Urinary bladder (tissue), 4 donors: ENCODE measurements at places on chromosomes 5 and 9. TPM values are rescaled to one million over a fixed set of nuclear protein-coding genes. Genes with fewer than 3 reads are reported as not detected.

ZFP37 gene
- 12.7 TPM for total RNA-seq

COL15A1 gene
- total RNA-seq = 136 TPM

ARSI gene
- total RNA-seq = 16.8 TPM

OR1Q1 gene
- total RNA-seq = not detected

ZFP2 gene
- total RNA-seq = 5.8 TPM

PCDHGA3 gene
- total RNA-seq = 4.6 TPM

INSL6 gene
- not detected for total RNA-seq

GDA gene
- 5.4 TPM for total RNA-seq

DNA sequence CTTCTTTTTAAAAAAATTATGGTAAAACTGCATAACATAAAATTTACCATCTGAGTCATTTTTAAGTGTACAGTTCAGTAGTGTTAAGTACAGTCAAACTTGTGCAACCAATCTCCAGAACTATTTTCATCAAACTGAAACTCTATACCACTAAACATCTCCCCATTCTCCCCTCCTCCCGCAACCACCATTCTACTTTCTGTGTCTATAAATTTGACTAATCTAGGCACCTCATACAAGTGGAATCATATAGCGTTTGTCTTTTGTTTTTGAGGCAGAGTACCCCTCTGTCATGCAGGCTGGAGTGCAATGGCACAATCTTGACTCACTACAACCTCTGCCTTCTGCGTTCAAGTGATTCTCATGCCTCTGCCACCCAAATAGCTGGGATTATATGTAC lies 24.0 kb upstream of the EBF1 start:
- no peak for DNase-seq

DNA sequence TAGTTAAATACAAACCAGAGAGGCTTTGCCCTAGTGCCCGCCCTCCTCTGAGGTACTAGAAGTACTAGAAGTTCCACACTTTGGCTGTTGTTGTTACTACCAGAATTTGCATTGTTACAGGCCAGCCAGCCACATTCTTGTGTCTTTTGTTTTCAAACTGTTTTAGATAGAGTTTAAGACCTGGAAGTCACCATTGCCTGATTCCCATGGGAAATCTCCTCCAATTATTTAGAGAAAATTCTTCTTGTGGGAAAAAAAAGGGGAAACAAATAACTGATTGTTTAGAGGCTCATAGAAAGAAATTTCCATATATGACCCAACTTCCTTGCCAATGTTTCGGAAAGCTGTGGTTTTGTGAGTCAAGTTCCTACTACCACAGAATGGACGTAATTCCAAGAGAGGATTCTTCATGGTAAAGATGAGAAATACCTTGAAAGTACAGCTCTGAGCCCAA lies 252.2 kb downstream of the GOLPH3 start:
- DNase-seq = no peak

- no peak for DNase-seq
Measured at GRCh38 chr9:3865141-3865772, 339.5 kb upstream of the RFX3 start.

DNA sequence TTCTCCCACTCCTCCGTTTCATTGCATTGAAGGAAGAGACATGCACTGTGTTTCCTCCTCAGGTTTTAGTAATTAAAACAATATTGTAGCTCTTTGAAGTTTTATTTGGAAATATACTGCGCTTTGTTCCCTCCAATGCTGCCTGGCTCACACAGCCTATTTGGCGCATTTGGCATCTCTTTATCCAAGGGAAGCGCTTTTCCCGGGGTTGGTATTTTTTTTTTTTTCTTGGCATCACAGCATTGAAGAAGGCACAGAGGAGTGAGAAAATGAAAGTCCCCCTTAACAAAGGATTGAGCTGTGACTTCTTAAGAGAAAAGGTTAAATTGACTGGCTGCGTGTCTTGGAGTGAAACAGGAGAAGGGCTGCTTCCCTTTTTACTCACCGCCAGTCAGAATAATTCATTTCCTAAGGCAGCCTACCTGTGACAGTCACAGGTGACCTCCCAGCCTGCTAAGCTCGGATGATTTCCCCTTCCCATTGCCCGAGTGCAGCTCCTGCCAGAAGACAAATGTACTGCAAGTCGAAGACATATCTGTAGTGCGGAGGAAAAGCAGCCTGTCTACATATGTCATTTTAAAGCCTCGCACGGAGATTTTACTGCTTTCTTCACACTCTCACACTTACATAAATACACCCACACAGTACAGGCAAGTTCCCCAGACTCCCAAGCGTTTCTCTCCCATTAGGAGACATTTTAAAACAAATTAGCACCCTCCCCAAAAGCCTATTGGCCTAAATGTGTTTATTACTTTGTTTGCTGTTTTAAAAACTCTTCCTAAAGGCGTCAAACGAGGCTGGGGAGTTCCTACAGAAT lies 665.5 kb upstream of the ZNF608 start:
- no peak for DNase-seq

GRCh38 chr5:140115186-140115500 lies 1.2 kb downstream of the PURA start:
- no peak for DNase-seq

- no peak for DNase-seq
Measured at GRCh38 chr9:135108831-135109510, 21.5 kb downstream of the OLFM1 start.

DNA sequence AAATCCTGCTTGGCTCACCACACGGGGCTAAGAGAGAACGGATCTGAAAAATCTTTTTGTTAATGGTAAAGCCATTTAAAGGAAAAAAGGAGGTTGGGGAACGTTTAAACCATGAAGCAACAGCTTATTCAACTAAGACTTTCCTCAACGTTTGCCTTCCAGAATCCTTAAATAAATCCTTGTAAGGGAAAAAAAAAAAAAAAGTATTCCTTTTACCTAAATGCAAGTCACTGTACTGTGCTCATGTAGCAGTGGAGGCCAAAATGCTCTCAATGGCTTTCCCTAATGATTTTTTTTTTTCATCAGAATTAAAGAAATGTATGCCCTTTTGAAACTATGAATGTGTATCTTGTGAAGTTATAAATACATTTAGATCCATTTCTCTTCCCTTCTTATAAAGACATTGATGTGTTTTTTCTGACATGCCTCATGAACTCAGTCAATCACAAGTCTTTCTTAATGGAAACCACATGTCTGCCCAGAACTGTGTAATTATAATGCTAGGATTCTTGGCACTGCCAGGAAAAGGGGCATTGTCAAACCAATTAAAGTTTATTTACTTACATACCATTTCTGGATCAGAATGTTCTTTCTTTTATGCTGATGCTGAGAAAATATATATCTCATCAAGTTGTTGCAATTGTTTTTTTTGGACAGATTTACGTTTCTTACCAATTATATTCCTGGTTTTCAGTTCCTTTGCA lies 107.5 kb downstream of the EBF1 start:
- no peak for DNase-seq

DNA sequence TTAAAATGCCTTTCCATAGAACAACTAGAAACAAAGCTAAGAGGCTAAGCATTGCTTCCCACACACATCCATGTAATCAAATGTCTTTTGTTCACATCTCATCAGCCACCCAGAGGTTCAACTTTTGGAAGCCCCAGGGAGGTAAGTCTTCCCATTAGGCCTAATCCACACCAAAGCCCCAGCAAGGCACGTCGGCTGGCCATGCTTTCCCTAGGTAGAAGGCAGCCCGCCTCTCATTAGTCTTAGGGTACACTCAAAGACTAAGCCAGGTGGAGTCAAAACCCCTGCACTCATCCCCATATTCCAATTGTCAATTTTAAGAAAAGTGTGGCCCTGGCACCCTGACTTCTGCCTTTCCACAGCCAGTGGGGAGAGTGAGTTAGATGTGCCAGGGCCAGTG lies 87.9 kb downstream of the ATPSCKMT start:
- no peak for DNase-seq

DNA sequence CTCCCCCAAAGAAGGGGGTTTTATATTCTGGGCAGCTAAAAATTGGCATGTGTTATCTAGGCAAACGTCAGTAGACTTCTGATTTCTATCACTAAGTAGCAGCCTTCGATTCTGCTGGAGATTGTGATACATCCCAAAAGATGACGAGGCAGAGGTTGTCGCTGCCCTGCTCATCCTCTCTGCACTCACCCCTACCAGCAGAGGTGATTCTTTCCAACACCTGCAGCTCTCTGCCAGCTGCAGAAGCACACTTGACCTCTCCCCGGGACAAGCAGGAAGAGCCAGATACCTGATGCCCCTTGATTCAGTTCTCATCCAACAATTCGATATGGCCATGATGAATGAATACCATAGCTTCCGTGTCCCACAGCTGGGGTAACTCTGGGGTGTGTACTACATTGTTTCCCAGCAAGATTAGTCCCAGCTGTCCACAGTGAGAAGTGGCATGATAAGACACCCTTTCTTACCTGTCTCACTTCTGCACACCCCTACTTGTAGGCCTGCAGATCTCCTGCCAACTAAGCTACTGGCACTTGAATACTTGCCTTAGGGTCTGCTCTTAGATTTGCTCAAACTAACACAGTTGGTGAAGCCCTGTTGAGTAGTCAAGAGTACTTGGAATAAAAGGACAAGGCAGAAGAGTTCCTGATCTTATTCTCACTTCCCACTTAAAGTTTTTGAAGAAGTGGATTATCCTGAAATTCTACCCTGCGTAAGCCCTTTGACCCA lies 37.6 kb upstream of the SMAD5 start:
- DNase-seq = no peak

- DNase-seq = no peak
Measured at GRCh38 chr5:27855491-27855890, 817.1 kb upstream of the CDH9 start.

DNA sequence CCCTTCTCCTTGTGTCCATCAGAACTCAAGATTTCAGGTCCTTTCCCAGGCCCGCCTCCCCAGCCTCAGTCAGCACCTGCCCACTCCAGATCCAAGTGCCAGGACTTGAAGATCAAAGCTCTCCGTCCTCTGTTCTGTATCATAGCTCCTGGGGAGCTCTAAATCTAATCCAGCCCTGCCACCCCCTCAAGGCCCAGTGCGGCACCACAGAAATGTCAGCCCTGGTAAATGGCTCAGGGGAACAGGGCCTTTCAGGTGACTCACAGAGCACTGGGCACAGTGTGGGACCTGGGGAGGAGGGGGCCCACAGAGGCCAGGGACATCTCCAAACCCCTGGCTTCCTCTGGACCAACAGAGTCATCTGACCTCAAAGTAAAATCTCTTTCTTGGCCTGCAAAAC lies 6.0 kb downstream of the CSF2 start:
- no peak for DNase-seq

GRCh38 chr5:170632985-170633234 lies 129.1 kb downstream of the KCNIP1 start:
- no peak for DNase-seq

GRCh38 chr9:123860603-123861002 lies 69.3 kb downstream of the DENND1A start:
- no peak for DNase-seq

DNA sequence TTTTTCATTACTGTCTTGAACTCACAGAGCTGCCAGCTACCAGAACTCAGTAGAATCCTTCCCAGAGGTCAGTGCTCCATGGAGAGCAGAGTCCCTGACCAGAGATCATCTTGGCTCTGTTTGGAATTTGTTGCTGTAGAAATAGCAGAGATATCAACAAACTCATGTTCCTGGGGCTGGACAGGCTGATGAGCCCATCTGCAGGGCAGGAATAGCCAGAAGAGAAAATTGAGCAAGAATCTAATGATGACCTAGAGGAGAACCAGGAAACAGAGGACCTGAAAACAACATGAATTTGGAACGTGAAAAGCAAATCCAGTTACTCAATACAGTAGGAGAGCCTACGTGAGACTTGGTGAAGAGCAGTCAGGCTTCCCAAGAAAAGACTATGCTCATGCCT lies 437.8 kb downstream of the PLK2 start:
- DNase-seq = no peak

DNA sequence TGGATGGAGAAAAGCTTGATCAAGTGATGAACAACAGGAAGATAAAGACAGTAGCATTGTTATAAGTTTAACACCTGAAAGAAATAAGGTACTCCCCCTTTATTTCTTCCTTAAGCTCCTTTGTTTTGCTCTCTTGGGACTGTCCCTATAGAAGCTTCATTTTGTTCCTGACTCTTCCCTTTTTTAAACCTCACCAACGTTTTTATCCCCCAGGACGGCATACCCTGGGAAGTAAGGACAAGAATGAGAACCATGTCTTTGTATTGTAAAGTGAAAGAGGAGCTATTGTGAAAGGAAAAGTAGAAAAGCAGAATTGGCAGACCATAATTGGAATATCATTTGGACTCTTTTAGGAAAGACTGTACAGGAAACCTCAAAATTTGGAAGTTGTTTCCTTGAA lies 1368.6 kb upstream of the C9orf72 start:
- DNase-seq = no peak

DNA sequence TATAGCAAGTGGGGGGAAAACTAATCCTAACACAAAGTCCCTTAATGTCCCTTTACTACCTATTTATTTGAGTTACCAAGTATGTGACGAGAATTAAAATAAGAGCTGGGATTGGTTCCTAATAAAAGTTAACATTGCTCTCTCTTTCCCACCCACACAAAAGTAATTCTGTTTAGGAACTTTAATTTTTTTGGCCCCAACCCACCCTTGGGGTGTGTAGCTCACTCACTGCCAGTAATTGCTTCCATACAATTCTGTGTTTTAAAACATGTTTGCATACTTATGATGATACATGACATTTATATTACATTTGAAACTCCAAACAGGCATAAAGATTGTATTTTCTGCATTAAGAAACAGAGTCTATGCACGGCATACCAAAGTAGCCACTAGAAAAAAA lies 106.5 kb downstream of the BNC2 start:
- DNase-seq = no peak

DNA sequence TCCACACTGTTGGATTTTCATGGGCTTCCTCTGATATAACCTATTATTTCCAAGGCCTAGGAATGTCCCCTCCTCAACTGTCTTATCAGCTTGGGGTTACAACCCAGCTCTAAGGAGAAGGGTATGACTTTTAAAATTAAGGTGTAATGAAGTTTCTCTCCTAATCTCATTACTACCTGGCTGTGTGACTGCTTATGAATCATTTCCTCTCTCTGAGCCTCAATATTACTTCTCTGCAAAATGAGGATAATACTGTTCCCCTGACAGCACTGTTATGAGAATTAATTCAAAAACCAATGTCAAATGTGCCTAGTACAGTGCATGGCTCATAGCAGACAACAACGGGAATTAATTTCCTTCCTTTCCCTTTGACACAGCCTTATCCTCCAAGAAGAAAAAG lies 118.9 kb downstream of the NR6A1 start:
- DNase-seq = no peak

- peak; percentile 67 for DNase-seq
Measured at GRCh38 chr5:119411361-119412278, 40.7 kb upstream of the HSD17B4 start.

- DNase-seq = no peak
Measured at GRCh38 chr5:134371834-134372340, 518 bp downstream of the UBE2B start.

GRCh38 chr5:102955488-102955887 lies 164.4 kb downstream of the GIN1 start:
- DNase-seq = no peak
